ENCODE measurements at places on chromosomes 5 and 9.

DNA sequence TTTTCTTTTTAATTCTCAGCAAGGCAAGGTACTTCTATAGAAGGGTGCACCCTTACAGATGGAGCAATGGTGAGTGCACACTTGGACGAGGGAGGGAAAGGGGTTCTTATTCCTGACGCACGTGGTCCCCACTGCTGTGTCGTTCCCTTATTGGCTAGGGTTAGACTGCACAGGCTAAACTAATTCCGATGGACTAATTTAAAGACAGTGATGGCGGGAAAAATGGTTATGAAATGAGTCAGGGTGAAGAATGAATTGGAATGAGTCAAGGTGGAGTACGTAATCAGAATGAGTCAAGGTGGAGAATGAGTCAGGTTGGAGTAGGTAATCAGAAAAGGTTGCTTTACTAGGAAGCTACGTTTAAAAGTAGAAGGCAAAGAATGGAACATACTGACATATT, 2.1 kb upstream of the HMGCS1 start:
- no peak for DNase-seq

DNA sequence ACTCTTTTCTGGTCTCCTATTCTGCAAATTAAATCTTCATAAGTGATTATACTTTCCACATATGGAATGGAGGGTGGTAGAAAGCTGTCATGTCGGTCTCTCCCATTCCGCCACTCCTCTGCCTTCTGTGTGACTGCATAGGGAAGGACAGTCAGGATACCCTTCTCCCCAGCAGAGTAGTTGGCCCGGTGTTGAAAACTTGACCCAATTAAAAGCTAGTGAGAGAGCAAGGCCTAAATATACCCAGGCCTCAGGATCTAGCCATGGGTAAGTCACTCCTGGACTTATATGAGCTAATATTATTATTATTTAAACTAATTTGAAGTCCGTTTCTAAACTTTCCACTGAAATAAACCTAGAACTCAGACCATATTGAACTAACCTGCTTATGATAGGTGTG, 194.8 kb downstream of the TSSK1B start:
- DNase-seq: no peak

GRCh38 chr5:6732634-6733410, 19.6 kb downstream of the TENT4A start:
- no peak for DNase-seq

- DNase-seq: peak; percentile 66
Measured at GRCh38 chr5:126875303-126875785, 98.4 kb downstream of the LMNB1 start.

DNA sequence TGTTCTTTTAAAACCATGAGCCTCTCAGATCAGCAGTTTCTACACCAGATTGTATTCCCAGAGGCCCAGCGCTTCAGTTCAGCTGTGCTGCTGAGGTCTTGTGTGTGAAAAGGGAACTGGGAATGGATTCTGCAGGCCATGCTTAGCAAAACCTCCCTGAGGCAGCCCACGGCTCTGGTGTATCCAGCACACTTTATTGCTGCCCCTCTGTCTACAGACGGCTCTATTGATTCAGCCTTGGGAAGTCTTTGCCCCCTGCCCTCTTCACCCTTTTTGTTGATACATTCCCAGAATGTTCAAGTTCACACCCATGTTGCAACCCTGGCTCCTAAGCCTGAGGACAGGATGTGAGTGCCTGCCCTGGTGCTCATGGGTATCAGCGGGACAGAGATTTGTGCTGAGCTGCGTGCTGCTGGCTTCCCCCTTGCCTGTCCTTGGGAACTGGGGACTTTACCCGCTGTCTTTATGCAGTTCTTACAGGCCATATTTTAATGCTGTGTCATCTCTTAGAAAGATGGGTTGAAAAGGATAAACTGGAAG, 37.3 kb downstream of the ARHGAP26 start:
- DNase-seq: no peak

DNA sequence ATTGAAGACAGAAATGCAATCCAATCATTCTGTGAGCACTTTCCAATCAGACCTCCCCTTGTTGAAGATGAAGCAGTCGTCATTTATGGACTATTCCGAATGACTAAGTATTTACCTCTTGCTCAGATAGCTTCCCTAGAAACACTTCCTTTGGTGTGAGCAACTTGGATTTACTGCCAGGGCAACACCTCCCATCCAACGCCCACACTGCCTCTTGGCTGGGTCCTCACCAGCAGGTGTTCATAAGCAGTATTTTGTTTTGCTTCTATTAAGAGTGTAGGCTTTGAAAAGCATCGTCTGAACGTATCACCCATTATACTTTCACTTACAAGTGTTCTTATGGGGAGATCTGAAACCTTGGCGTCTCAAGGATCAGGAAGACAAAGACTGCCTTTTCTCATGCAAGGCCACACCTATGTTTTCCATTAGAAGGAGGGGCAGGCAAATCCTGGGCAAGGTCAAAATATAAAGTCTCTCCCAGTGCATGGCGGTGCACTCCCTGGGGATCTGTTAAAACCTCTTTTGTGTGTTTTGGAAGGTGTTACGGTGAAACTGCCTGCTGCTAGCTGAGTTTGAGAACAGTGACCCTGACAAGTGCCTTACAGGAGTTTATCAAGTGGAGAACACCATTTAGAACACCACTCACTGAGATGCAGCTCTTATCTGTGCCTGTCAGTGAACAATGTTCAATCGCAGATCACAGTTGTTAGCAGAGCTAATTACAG, 10.6 kb upstream of the MARCHF3 start:
- DNase-seq: peak; percentile 72

DNA sequence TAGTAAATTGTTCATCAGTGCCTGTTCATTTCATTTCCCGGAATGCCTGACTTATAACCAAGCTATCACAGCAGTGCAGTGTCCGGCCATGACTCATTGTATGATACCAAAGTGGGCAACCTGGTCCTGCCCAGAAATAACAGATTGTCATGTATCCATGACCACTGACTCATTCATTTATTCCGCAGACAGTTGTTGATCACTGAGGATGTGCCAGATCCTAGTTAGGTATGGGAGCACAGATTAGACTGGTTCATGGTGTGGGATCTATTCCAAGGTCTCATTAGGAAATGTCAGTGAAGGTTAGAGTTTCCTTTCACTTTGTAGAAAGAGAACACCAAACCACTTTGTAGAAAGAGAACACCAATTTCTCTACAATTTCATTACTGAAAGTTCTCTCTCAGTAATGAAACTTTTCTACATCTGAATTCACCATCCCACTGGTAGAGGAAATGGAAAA, 8.7 kb downstream of the NREP start:
- no peak for DNase-seq

- DNase-seq: peak; percentile 91
Measured at GRCh38 chr9:126536131-126536530, 77.6 kb upstream of the LMX1B start.

DNA sequence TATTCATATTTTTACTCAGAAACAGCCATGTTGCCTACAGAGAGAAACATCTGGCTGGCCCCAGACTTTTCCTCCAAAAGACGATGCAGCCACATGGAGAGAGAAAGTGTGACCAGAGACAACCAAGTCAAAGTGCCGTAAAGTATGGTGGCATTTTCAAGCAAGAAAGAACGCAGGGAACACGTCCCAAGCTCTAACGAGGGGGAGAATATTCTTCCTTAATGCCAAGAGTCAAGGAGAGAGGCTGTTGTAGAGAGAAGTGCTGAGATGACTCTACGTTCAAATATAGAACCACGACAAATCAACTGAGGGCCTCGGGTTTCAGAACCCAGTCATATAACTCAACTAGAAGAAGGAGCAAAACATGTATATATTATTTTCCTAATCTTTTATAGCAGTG, 55.9 kb downstream of the FNBP1 start:
- no peak for DNase-seq

GRCh38 chr5:34751807-34752736, 86.9 kb upstream of the TTC23L start:
- no peak for DNase-seq

DNA sequence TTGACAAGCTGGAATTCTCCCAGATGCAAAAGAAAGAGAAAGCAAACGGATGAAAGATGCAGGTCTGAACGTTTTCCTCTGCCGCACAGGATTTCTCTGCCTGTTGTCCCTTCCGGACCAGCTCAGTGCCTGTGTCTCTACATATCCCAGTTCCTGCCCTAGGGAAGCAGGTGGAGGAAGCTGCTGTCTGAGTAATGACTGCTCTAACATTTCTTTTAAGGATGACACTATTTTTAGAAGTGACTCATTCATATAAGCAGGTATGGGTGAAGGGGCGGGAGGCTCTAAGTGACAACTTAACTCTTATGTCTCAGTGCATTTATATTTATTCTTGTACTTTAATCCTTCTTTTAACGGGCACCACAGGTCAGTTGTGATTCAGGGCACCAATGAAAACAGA, 128.8 kb downstream of the SLC24A2 start:
- no peak for DNase-seq

GRCh38 chr9:7121055-7121454, 363.3 kb downstream of the KDM4C start:
- DNase-seq: no peak

DNA sequence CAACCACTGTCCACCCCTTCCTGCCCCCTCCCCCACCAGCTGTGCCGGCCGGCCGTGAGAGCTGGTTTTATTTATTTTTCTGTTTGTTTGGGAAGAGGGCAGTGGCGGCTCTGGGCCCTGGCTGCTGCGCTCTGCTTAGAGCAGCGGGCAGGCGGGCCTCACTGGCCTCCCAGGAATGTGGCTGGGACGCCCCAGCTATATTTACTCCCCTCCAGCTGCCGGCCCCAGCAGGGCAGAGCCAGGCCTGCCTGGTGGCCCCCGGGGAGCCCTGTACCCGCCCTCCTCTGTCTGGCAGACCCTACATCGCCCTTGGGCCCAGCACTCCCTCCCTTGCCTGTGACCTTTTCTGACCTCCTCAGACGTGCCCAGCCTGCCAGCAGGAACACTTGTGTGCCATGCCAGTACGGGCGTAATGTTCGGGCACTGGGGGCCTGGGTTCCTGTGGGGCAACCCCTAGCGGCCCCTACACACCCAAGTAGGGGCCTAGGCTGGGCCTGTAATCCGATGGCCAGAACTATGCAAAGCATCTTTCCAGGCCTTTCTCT, 7.7 kb downstream of the CXXC5 start:
- DNase-seq: peak; percentile 32

GRCh38 chr5:159324986-159325385, 5.3 kb downstream of the IL12B start:
- DNase-seq: no peak

- DNase-seq: peak; percentile 22
Measured at GRCh38 chr9:83665580-83666200, 42.1 kb downstream of the UBQLN1 start.

Measured in NCI-H526 (cell line).